ENCODE measurements at places on chromosomes 1 and 21. TPM values are rescaled to one million over a fixed set of nuclear protein-coding genes. Genes with fewer than 3 reads are reported as not detected.

GRCh38 chr1:83593073-83593472 is 405.9 kb downstream of the TTLL7 start:
- DNase-seq = no peak

DNA sequence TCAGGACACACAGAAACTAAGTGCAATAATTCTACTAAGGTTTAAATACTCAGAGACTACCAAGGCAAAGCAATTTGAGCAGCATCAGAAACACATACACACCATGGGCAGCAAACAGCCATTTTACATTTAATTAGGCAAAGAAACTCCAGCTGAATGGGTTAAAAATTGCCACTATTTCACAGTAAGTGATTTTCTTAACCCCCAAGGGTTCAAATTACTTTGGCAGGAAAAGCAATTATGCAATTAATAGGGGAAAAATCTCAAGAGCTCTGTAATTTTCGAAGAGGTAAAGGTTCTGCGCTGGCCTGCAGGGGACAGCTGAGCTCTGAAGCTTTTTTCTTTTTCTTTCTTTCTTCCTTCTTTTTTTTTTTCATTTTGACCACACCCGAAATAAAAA is 206.2 kb upstream of the RRP15 start:
- no peak for DNase-seq

GRCh38 chr1:78918157-78918556 is 88.4 kb downstream of the ADGRL4 start:
- DNase-seq = no peak

- no peak for DNase-seq
These were observed 7.1 kb downstream of the FOXO6 start for GRCh38 chr1:41368366-41368765.

- no peak for DNase-seq
These were observed 798.9 kb downstream of the BRINP3 start for GRCh38 chr1:189678779-189679178.

- no peak for DNase-seq
These were observed 26.3 kb downstream of the JAK1 start for GRCh38 chr1:64940025-64940424.

- no peak for DNase-seq
These were observed 136.1 kb upstream of the ERRFI1 start for GRCh38 chr1:8162168-8162567.

DNA sequence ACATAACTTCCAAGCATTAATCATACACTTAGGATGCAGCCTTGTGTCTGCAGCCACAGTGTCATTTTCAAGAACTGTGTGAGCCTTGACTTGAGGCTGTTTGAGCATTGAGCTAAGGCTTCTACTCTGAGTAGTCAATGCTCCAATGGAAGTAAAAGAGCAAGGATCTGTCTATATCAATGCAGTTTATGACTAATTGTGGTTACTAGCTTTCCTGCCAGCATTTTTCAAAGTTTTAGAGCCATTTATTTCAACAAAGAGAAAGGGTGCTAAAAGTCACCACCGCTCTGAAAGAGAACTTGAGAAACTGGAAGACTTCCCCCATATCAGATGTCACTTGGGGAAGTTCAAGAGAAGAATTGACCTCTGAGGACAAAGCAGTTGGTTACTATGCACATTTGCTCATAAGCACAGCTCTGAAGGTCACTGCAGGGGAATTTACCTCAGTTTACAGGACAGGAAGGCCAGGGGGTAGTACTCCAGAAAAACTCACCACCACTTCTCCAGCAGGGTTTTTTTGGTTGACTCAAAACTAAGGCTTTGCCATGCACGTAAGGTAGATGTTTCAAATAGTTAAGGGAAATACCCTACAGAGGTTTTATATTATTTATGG is 24.5 kb upstream of the RGS1 start:
- no peak for DNase-seq

DNA sequence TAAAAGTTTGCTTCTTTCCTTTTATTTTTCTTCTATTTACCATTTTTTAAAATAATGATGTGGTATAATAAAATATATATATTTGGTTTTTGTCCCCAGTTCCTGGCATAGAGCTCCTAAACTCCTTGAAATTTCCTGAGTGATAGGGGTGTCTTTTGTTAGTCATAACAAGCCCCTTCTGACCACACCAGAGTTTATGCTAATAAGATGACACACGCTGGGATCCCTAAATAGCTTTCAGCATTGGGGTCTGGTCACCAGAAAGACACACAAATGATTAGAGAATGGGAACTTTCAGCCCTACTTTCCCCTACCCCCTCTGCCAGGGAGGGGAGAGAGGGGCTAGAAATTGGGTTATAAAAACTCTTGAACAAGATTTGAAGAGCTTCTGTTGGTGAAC is 56.2 kb downstream of the COL24A1 start:
- no peak for DNase-seq

GRCh38 chr1:114854693-114855320 is at the start of gene SYCP1:
Gene SYCP1, plus strand, starts transcription at chr1:114854863. Its CDS starts 602 bp downstream, at chr1:114855465.
- DNase-seq = no peak

GRCh38 chr21:29279558-29279957 is 19.2 kb upstream of the BACH1 start:
- DNase-seq = no peak

DNA sequence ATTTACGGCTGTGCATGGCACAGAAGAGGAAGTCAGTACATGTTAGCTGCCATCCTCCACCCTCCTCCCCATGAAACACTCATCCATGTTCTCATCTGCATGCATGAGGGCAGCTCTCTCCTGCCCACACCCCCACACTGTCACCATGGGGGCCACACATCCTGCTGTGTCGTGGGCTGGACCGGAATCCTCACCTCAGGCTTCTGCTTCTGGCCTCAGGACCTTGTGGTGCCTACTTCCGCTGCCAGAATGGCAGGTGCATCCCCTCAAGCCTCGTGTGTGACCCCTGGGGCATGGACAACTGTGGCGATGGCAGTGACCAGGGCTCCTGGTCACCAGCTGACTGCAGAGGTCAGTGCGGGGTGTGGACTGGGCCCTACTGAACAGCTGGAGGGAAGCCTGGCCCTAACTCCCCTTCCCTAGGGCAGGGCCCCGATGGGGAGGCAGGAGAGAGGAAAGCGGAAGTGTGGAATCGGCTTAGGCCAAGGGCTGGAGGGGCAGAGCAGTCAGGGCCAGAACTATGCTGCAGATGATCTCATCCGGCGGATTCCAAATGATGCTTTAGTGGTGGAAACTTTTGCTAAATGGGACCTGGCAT is 3.8 kb downstream of the LDLRAD2 start:
- no peak for DNase-seq

DNA sequence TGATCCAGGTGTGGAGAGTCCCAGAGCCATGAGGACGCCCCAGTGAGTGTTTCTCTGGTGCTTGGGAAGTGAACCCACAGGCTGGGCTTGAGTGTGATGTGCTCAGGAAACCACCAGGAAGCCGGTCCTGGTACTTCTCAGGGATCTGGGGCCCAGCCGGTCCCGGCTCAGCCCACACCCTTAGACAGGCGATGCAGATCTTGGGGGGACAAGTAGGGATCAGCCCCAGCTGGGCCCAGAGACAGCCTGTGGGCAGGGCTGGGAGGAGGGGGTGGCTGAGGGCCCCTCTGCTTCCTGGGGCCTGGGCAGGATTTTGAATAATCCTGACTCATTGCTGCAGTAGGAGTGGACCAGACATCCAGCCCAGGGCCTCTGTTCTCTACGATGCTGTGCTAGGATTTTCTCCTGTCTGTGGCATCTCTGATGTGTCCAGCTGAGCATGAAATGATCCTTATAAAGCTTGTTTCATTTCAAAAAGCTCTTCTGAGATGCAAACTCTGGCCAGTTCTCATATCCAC is 698.0 kb downstream of the PTPRU start:
- no peak for DNase-seq

GRCh38 chr1:31703431-31704270 is at the start of gene COL16A1:
Gene COL16A1, minus strand, starts transcription at chr1:31704017. Its CDS starts 1,824 bp downstream, at chr1:31702193.
- no peak for DNase-seq

DNA sequence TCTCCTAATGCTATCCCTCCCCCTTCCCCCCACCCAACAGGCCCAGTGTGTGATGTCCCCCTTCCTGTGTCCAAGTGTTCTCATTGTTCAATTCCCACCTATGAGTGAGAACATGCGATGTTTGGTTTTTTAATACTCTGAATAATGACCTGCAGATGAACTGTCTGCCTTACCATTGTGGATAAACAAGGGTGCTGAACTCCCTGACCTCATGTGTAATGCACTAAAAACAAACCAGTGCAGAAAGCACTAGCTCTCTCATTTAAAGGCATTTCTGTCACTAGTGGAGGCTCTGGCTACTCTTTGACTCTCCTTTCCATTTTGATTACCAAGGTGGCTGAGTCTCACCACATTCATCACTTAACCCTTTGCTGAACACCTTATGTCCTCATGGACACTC is 23.1 kb upstream of the TRAF3IP3 start:
- DNase-seq = no peak

- DNase-seq = no peak
These were observed 1.1 kb upstream of the ESPN start for GRCh38 chr1:6423321-6423999.

GRCh38 chr1:33433509-33434362 is 2.8 kb upstream of the PHC2 start:
- DNase-seq = peak; percentile 91

GRCh38 chr1:22118291-22118992 is 24.5 kb downstream of the WNT4 start:
- no peak for DNase-seq

DNA sequence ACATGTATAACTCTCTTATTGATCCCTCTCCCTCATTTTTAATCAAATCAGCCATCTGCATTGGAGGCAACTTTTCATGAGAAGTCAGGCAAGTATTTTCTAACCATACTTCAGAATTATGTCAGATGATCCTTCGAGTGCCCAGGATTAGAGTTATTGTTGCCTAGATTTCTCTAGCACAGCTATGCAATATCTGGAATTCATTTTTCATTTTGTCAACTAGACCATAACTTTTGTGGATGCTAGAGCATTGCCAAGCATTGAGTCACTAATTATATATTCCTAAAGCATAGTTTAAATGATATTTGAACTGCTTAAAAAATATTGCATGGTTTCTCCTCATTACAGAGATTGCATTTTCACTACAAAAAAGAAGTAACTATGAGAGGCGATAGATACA is 21.2 kb downstream of the HFM1 start:
- DNase-seq = no peak

DNA sequence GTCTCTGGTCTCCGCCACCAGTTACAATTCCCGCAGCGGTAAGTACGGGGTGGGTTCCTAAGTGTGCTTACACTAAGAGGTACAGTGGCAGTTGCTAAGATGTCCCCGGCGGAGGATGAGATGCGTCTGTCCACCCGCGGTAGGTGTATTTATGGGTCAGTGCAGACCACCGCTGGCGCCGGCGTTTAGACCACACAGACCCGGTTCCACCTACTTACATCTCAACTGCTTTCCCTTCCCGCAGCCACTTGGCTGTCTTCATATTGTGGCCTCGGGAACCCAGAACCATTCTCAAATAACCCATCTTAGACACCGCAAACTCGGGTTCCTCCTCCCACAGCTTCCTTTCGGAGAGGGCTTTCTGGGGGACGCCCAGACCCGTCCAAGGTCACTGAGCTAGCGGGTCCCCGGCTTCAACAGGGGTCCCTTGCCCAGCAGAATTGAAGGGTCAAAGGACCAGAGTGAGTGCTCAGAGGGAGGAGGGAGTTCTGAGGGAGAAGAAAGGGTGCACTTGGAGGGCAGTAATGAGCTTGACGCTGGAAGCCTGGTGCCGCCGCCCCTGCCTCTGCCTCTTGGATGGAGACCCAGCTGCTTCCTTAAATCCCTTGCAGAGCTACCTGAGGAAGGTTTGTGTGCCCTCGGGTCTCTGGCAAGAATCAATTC is 8.6 kb downstream of the NR5A2 start:
- DNase-seq = no peak

DNA sequence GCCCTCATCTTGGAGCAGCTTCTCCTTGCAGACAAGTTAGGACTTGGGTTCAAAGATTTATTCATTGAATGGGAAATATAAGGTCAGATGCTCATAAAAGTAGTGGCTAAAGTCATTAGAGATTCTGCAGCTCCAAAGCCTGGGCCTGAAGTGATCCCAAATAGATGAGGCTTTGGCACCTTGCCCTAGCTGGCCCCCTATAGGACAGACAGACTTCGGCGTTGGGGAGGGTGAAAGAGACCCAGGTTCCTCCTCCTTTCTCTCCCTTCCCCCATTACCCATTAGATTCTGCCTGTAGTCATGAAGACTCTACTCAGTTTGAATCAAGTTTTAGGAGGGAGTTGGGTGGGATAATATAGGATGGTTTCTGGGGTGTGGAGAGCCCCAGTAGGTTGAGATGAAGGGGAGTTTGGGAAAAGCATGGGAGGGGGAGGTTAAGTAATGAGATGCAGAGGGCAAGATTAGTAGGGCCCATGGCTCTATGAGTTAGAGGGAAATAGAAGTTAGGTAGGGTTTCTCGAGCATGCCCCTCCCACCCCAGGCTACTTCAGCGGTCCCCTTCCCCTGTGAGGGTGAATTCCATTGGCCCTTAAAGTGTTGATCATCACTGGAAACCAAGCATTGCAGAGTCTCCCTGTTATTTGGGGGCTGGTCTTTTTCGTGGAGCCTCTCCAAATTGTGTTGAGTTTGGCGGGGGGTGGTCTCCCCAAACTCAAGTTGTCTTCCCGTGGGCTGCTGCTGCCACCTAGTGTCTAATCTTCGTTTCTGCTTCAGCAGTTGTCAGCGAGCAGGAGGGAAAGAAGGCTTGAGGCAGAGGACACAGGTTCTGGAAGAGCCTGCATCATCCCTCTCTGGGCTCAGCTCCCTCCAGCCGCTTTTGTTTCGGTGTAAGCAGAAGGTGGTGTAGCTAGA is 2.1 kb upstream of the AHDC1 start:
- peak; percentile 44 for DNase-seq

- DNase-seq = no peak
These were observed 868 bp downstream of the ZBTB40 start for GRCh38 chr1:22452481-22452957.

GRCh38 chr1:162300057-162300917 is 76.4 kb downstream of the SPATA46 start:
- no peak for DNase-seq

GRCh38 chr1:223016890-223017289 is 126.2 kb downstream of the TLR5 start:
- DNase-seq = no peak

CLCNKB gene
- polyA plus RNA-seq = 0.21 TPM

AKT3 gene
- 25.9 TPM for polyA plus RNA-seq

PCSK9 gene
- polyA plus RNA-seq = 0.17 TPM

DNALI1 gene
- 14.2 TPM for polyA plus RNA-seq

HHIPL2 gene
- 0.04 TPM for polyA plus RNA-seq

SYT14 gene
- polyA plus RNA-seq = 3.7 TPM

DNAJC28 gene
- 1.3 TPM for polyA plus RNA-seq

SPRR1A gene
- polyA plus RNA-seq = not detected

LMO4 gene
- 115 TPM for polyA plus RNA-seq

ATP1A4 gene
- polyA plus RNA-seq = not detected

PPFIA4 gene
- polyA plus RNA-seq = 1.5 TPM

HES2 gene
- polyA plus RNA-seq = not detected

All from AG04450 (cell line).